ENCODE measurements at places on chromosomes 5 and 9.

- no peak for DNase-seq
Measured at GRCh38 chr5:78549043-78549442, 99.5 kb downstream of the LHFPL2 start.

- no peak for DNase-seq
Measured at GRCh38 chr5:96687080-96687479, 24.9 kb downstream of the CAST start.

DNA sequence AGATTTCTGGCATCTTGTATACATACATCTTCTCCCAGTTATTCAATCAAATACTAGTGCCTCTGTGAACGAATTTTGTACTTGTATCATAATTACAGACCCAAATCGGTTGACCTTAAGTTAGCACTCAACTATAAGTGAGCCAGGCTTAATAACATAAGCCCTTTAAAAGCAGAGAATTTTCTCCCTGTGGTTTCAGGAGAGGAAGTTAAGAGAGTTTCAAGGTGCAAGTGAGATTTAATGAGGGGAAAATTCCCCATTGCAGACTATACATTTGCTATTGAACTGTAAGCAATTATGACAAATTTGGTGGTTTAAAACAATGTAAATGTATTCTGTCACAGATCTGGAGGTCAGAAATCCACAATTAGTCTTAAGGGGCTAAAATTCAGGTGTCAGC lies 261.9 kb upstream of the NREP start:
- DNase-seq = no peak

DNA sequence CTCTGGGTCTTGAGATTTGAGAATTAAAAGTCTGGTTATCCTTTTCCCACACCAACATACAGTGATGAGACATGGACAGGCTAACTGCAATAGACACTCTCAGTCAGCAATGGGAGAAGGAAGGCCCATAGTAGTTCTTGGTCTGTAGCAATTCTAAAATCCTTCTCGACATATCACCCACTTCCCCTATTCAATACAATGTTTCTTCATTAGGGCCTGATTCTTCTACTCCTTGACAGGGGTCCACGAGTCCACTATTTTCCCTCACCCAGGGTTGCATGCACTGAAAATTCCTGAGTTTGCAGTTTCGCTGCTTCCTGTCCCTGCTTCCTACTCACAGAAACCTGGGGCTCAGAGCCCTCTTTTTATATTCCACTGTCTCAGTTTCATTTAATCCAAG lies 402.8 kb downstream of the MAT2B start:
- no peak for DNase-seq

DNA sequence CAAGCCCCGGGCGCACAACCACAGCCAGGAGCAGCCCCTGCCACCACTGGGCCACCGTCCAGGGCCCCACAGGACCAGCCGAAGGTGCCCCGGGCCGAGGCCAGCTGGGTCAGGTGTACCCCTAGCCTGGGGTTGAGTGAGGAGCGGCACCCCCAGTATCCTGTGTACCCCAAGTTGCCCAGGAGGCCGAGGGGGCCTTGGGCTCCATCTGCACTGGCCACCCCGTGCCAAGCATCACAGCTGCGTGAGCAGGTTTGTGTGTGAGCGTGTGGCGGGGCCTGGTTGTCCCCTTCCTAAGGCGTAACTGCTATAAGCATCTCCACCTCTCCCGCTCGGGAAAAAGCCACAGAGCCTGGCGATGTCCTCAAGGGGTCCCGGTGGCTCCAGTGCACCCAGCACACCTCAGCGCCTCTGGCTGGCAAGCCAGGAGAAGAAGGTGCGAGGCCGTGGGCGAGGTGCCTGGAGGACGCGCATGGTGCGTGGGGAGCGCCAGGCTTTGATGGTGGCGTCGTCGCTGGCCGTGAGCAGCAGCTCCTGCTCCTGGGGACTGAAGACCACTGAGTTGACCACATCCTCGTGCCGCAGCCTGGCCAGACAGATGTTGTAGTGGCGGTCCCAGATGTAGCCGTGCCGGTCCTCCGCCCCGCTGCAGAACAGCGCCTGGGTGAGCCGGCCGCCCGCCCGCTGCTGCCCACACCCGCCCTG lies 3.9 kb downstream of the FBXW5 start:
- DNase-seq = no peak

- DNase-seq = no peak
Measured at GRCh38 chr5:15791274-15791673, 291.3 kb downstream of the FBXL7 start.

- no peak for DNase-seq
Measured at GRCh38 chr9:137604345-137605086, 970 bp upstream of the ARRDC1 start.

DNA sequence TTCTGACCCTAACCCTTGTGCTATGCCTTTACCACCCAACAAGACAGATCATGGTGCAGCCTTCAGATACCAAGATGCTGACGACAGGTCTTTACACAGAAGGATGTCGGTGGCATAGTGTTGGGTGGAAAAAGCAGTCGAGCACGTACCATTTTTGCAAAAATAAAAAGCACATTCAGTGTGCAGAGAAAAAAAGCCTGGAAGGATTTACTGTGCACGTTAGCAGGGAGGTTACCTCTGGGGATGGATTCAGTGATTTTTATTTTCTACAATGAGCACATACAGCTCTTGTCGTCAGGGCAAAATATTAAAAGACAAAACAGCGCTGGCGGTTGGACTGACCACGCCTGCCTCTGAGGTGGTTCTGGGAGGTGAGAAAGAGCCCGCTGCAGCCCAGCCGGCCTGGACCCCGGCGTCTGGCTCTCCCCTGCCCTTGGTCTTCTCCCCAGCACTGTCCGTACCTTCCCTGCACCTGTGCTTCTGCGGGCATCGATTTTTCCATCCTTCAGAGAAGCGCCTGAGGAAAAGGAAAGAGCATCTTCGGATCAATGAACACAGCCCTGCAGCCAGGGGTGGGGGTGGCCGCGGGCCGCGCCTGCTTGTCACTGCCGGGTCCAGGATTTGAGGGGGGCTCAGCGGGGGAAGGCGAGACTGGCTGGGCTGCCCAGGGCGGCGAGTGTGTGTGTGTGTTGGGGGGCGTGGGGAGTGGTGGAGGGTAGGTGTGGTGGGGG lies 200.0 kb upstream of the IER5L start:
- DNase-seq = no peak

DNA sequence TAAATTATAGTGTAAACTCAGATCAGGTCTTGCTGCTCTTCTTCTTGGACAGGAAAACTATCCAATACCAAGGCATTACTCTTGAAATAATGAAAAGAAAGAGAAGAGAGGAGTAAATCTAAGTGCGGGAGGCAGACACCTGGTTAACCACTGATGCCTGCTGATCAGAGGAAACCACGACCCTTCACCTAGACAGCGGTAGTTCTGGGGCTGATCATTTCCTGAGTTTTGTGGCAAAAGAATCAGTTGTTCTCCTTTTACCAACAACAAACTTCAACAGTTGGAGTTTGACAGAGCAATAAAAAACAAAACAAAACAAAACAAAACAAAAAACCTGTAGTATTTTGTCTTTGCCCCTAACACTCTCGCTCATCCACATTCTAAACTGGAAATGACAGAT lies 3.0 kb downstream of the RLN1 start:
- no peak for DNase-seq

DNA sequence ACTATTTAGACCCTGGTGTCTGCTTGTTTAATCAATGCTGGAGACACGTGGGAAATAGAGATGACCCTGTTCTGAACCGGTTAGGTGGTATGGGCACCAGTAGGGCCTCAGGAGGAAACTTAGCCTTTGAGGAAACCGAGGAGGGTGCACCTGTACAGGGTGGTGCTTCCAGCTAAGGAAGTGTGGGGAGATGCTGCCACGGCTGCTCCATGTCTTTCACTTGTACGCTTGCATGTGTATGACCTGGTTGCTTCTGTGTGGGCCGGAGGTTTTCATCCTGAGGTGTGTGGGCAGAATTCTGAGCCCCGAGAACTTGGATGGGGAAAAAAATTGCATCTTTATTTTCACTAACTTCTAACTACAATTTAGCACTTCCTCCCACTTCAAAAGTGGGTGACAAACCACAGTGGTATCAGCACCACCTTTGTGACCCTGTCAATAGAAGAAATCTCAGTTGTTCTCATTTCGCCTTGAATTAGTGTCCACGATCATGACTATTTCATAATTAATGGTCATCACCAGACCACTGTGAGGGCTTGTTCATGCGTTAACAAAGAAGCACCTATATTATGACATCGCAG lies 99.8 kb upstream of the SPATA31C2 start:
- DNase-seq = no peak

- no peak for DNase-seq
Measured at GRCh38 chr5:58002323-58002722, 457.6 kb downstream of the PLK2 start.

DNA sequence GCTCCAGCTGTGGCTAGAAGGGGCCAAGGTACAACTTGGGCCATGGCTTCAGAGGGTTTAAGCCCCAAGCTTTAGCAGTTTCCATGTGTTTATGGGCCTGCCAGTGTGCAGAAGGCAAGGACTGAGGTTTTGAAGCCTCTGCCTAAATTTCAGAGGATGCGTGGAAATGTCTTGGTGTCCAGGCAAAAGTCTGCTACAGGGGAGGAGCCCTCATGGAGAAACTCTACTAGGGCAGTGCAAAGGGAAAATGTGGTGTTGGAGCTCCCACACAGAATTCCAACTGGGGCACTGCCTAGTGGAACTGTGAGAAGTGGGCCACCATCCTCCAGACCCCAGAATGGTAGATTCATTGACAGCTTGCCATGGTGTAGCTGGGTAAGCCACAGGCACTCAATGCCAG lies 527.2 kb upstream of the RORB start:
- no peak for DNase-seq

DNA sequence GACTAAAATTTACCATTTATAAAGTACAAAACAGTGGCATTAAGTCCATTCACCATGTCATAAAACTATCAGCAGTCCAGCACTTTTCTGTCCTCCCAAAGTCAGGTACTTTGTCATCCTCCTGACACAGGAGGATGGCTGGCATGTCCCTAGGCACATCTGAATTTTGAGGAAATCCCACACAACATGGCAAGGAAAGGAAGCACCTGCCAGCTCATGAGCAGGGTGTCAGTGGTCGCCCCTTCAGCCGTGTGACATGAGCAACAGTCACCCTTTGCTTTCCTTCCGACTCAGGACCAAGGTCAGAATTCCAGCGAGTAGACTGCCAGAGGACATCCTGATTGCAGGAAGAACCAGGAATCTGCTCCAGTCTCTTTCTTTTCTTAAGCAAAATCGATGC lies 77.1 kb downstream of the PPARGC1B start:
- no peak for DNase-seq

DNA sequence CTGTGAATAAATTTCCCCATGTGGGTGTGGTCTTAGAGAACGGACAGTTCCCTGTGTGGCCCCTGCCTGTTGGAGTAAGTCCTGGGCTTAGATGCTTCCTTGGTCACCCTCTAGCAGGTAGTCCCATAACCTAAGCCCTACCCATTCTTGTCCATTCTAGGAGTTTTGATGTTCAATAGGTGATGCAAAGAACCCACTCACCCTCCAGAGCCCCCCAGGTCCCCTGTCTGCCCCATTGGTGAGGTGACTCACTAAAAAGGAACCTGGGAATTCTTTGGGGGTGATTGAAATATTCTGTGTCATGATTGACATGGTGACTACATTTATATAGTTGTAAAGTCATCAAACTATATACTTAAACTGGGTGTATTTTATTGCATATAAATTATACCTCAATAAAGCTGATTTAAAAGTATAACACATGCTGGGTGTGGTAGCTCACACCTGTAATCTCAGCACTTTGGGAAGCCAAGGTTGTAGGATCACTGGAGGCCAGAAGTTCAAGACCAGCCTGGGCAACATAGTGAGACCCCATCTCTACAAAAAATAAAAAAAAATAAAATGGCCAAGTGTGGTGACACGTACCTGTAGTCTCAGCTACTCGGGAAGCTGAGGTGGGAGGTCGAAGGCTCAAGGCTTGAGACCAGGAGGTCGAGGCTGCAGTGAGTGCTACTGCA lies 20.8 kb upstream of the GTF3C5 start:
- no peak for DNase-seq

DNA sequence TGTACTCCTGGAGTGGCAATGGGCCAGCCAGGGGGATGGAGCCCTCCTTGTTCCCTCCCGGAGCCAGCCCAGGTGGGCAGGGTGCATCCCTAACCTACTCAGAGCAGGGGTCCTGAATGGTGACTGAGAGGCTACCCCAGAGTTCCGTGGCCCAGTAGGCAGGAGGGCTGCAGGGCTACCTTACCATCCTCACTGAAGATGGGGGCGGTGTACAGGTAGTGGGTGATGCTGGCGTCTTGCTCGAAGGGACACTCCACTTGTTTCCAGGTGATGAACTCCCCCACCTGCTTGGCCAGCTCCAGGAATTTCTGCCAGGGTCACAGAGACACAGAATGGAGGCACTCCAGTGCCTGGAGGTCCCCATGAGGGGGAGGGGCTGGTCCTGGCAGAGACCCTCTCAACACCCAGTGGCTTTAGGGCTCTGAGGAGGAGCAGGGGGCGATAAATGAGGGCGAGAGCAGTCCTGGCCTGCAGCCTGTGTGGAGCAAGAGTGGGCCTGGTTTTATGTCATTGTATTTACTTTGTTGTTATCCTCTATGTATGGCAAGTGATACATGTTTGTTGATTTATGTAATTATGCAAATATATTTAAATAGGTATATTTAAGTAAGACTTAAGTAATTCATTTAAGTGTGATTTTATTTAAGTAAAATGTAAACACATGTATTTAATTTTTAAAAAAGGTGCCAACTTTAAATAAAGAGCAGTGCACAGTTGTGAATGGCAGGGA lies 39.9 kb upstream of the RNF130 start:
- no peak for DNase-seq

DNA sequence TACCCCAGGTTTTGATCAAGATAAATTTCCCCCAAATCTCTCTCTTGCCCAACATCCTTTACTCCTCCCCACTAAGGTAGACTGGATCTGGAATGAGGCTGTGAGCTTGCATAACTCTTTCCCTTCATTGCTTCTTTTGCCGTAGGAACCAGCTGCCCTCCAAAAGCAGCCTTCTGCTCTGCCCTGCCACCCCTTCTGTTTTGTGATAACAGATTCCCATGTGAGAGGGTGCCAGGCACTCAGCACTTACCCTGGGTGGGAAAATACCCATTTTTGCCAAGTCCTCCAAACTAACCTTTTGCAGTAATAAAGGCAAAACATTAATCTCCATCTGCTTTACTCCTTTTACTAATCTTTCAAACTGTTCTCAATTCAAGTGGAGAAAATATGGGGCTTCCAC lies 182.6 kb downstream of the ASTN2 start:
- DNase-seq = no peak

DNA sequence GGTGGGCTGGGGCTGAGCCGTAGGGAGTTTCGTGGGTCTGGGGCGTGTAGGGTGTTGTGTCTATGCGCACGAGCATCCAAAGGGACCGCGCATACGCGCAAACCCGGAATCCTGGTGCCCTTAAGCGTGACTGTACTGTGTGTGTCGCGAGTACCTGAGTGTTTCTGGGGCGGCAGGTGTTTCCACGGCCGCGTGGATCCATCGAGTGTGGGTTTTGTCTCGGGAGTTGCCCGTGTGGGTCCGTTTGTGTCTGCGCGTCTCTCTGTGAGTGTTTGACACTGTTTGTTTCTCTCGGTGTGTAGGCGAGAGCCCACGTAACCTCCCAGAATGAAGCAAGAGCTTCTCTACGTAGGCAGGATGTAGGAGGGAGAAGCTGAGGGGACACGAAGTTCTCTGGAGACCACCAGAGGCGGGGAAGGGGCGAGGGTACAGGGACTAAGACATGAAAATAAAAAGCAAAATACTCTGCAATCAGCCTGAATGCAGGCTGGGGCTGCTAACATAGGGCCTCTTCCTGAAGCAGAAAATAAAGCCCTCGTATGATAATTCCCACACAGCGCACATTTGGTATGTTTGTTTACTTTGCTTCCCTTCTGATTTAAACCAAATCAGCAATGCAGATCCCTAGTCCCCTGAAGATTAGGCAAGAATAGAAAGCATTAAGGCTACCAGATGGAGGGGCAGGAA lies 588 bp upstream of the BRINP1 start:
- DNase-seq = no peak

Measured in LoVo (cell line).